ENCODE measurements at places on chromosomes 13 and 19.
A peak's percentile ranks its signal among the peaks of the same experiment; 100 is the strongest.

GRCh38 chr13:85976242-85976641 is 177.0 kb upstream of the SLITRK6 start:
- H3K4me1 ChIP-seq: no peaks in the 10 kb centered on the region
- no peaks in the 10 kb centered on the region for H3K36me3 ChIP-seq
- no peak for DNase-seq

GRCh38 chr19:48194844-48195830 is 24.7 kb downstream of the ZSWIM9 start:
- no peaks in the 10 kb centered on the region for H3K27me3 ChIP-seq
- H3K4me1 ChIP-seq: peaks cover 9% of the 10 kb centered on the region

DNA sequence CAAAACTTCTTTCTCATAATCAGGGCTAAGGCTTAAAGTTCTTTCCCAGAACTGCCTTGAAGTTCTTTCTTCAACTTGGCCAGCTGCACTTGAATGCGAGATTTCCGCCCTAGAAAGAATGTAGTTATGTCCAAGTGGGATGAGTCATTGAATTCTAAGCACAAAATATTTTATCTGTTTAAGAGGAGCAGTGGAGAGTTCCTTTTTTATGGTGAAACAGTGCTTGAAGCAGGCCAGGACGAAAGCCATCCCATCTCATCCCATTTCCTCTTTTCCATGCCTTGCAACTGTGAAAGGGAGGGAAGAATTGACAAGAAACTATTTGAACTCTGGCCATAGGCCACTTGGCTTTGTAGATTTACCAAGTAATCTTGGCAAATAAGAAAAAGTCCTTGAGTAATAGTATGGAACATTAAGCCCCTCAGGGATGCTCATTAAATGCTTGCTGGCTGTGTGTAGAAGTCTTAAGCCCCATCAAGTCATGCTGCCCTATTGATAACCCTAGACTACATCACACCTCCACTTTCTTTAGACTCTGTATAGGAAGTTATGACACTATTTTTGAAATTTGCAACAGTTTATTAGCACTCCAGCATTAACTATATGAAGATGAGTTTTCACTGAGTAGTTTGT is 174.5 kb downstream of the KCTD12 start:
- H3K27ac ChIP-seq: no peak overlapping the region
- H3K4me3 ChIP-seq: no peak overlapping the region
- H3K27me3 ChIP-seq: no peaks in the 10 kb centered on the region
- H3K4me1 ChIP-seq: no peaks in the 10 kb centered on the region
- DNase-seq: no peak
- H3K36me3 ChIP-seq: no peaks in the 10 kb centered on the region

GRCh38 chr13:29524176-29524575 is 71.3 kb downstream of the SLC7A1 start:
- H3K36me3 ChIP-seq: peaks cover 44% of the 10 kb centered on the region
- no peaks in the 10 kb centered on the region for H3K27me3 ChIP-seq
- no peaks in the 10 kb centered on the region for H3K4me1 ChIP-seq

- H3K4me3 ChIP-seq: no peak overlapping the region
- H3K27ac ChIP-seq: no peak overlapping the region
- no peaks in the 10 kb centered on the region for H3K36me3 ChIP-seq
- no peaks in the 10 kb centered on the region for H3K27me3 ChIP-seq
- no peak for DNase-seq
These were observed 134.2 kb upstream of the PEG3 start for GRCh38 chr19:56974556-56975207.

GRCh38 chr19:49672131-49672919 is 4.7 kb upstream of the PRMT1 start:
- no peaks in the 10 kb centered on the region for H3K27me3 ChIP-seq
- DNase-seq: peak; percentile 81
- H3K4me3 ChIP-seq: no peak overlapping the region
- peaks cover 17% of the 10 kb centered on the region for H3K4me1 ChIP-seq

- no peaks in the 10 kb centered on the region for H3K4me1 ChIP-seq
- H3K4me3 ChIP-seq: no peak overlapping the region
- no peak overlapping the region for H3K27ac ChIP-seq
- DNase-seq: no peak
These were observed 135.2 kb downstream of the PCDH9 start for GRCh38 chr13:67094952-67095351.

DNA sequence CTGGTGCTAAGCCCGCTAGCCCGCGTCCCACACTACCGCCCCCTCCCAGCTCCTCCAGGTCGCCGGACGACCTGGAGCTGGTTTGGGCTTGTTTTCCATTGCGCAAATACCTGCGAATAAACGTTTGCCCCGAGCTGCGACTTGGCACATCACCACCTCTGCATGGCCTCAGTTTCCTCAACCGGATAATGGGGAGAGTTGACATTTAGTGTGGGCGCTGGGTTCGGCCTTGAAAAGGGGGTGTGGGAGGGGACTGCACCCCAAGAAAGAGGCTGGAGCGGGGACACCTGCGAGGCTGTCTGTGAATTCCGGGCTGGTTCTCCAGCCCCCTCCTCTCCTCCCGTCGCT is 11.0 kb upstream of the JUND start:
- peak overlapping the region; percentile 91 for H3K4me3 ChIP-seq
- peaks cover 62% of the 10 kb centered on the region for H3K4me1 ChIP-seq
- H3K27me3 ChIP-seq: no peaks in the 10 kb centered on the region
- H3K36me3 ChIP-seq: peaks cover 18% of the 10 kb centered on the region
- peak overlapping the region; percentile 98 for H3K27ac ChIP-seq

- no peak overlapping the region for H3K4me3 ChIP-seq
- no peak overlapping the region for H3K27ac ChIP-seq
- peaks cover 6% of the 10 kb centered on the region for H3K27me3 ChIP-seq
- no peaks in the 10 kb centered on the region for H3K36me3 ChIP-seq
- no peak for DNase-seq
These were observed 3.4 kb downstream of the MEGF8 start for GRCh38 chr19:42328854-42329253.

- no peak overlapping the region for H3K27ac ChIP-seq
- peaks cover 5% of the 10 kb centered on the region for H3K36me3 ChIP-seq
- H3K4me1 ChIP-seq: peaks cover 6% of the 10 kb centered on the region
- DNase-seq: no peak
- no peaks in the 10 kb centered on the region for H3K27me3 ChIP-seq
These were observed 41.2 kb downstream of the ABCC4 start for GRCh38 chr13:95260031-95260525.

- H3K4me1 ChIP-seq: peaks cover 20% of the 10 kb centered on the region
- no peak for DNase-seq
- H3K4me3 ChIP-seq: no peak overlapping the region
- no peaks in the 10 kb centered on the region for H3K36me3 ChIP-seq
These were observed 8.7 kb upstream of the ATP12A start for GRCh38 chr13:24671386-24672113.

Data from activated CD8-positive, alpha-beta memory T cell treated with anti-CD3 and anti-CD28 coated beads, Interleukin-2, amount 10 ng/mL, durations not matched to agents 7 days and 5 days (primary cell).